ENCODE measurements at places on chromosomes 6 and 20.
A peak's percentile ranks its signal among the peaks of the same experiment; 100 is the strongest.

- DNase-seq: no peak
Observed at GRCh38 chr6:43768506-43768860, 1.5 kb upstream of the VEGFA start.

DNA sequence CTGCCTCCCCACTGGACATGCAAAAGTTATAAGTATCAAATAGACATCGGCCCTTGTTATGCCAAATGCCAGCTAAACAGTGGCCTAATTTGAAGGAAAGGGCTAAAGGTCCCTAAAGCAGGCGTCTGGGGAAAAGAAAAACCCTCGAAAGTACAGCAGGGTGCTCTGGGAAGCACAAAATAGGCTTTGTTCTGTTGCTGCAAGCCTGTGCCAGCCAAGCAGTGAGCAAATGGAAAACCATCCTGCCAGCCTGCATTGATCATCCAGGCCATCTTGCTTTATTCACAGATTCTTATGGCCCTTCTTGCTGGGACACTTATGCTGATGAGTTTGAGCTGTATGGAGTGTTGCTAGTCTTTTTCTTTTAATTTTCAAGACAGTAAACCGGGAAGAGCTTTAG lies 62.2 kb upstream of the PLEKHG1 start:
- no peak for DNase-seq

DNA sequence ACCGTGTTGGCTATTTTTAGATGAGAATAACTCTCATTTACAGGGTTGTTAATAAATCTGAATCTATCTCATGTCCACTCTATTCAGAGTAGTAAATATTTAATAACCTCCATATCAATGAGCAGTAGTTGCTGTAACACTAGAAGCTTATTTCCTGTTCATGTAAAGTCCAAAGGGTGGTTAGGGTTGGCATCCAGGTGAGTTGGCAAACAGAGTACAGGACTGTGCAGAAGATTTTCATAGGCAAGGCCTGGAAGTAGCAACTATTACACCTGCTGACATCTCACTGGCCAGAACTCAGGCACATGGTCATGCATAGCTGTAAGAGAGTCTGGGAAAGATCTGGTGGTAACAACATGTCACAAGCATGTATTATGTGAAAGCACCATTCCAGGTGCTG lies 147.5 kb downstream of the PHF3 start:
- DNase-seq: no peak

DNA sequence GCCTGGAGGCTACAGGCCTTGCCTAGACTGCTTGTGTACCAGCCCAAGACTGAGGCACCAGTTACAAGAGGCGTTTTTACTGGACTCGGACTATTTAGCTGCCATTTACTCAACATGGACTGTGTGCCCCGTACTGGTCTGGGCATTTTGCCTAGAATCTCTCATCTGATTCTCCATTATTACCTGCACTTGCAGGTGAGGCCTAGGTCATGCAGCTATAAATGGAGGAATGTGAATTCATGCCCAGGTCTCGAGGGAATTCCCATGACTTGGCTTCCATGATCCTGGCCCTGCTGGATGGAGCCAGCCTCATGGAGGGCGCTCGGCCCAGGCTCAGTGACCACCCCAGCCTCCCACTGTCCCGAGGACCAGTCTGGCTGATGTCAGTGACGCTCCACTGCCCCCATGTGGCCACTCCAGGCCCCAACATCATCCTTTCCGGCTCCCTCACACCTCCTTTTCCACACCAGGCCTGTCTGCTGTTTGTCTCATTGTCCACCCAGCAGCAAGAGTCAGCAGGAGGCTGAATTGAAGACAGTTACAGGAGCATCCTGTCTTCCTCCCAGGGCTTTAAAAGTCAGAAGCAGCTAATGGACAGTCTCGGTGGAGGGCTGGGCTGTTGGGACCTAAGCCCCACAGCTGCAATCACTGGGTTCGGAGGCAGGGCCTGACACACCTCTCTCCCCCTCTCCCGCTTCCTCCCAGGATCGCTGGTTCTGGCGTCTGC lies 8.7 kb downstream of the MMP24OS start:
- no peak for DNase-seq

GRCh38 chr6:45692021-45692420 lies 314.3 kb upstream of the SUPT3H start:
- DNase-seq: no peak

DNA sequence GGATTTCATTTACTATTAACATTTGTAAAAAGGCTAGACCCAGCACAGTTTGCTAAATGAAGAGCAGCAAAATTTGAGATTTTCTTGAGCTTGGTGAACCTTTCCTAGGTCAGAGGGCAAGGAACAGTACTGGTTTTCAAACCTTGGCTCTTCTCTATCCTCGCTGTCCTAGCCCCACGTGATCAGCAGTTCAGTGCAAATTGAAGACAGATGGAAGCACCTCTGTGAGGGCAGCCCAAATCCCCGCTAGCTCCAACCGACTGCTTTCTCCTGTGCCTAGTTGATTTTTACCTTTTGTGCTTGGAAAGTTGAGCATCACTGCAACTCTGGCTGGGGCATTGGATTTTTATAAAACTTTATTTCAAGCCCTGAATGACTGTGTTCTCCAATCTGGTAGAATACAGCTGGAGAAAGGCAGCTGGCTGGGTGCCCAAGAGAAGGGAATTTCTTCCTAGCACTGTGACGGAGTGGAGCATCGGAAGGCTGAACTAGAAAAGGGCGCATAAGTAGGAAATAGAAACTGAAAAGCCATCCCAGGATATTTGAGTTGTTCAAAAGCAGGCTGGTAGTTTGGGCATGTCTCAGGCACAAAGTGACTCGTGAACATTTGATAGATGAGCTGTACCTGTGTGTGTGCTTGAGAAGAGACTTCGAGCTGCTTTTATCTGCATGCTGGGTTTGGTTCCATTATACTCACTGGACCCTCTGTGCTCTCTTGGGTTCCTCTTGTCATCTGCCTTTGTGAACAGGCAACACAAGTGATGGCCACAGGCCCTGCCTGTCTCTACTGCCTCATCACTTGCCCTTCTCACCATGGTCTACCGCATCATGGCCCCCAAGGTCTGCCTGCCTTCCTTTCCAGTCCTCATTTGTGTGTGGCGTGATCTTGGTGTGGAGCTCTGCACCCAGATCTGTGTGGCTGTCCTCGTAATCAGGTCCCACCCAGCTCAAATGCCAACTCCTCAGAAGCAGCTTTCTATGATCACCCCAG lies 2.3 kb downstream of the RNF114 start:
- no peak for DNase-seq

- peak; percentile 35 for DNase-seq
Observed at GRCh38 chr6:145025488-145025887, 709.8 kb downstream of the EPM2A start.

DNA sequence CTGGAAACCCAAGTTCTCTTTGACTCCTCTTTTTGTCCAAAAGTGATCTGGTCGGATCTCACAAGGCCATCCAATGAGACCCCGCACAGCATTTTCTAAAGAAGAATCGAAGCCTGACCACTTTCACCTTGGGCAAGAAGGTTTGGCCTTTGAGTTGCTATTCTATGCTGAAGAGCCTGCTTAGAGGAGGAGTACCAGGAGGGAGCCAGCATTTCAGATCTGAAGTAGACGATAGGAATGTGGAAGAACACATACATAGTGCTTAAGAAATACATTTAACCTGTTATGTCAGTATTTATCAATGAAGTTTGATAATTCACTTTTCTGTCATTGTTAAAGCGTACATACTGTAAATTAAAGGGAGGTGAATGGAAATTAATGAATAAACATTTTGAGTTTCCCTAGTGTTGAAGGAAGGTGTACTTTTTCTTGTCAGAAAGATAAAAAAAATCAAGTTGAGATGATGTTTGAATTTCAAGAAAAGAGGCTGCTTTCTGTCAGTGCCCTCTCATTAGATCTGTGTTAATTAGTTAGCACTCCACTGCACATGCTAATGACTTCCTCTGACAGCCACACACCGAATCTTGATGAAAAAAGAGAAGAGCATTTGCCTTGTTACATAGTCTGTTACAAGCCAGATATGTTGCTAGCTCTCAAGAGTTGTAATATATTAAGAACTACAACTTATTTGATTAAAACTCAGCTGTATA lies 10.9 kb upstream of the TDRD6 start:
- DNase-seq: no peak

DNA sequence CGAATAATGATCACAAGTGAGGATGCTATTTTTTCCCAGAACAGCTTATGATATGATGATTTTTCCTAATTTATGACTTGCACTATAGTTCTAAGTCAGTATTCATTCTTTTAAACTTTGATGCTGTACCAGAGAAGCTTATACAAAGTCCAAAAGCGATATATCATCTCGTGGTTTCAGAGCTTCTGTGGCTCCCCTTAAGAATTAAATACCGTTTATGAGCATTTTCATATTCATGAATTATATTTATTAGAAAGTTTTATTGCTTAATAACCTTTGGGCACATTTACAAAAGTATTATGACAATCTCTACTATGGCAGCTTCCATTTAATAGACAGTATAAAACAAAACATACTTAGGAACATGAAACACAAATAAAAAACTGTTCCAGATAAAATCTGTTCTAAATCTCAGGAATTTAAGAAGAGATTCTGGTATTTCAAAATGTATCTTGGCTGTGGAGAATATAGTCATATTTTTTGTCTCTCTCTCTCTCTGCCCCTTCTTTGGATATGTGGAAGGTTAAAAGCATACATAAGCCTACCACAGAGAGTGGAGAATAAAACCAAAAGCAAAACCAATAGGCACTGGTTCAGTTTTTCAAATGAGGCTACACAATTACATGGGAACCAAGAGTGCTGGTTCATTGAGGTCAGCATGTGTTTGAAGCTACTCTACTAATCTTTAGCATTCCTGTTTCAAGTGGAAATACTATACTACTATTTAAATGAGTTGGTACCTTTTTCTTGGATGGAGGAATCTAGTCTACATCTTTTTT lies 884.5 kb upstream of the GJE1 start:
- DNase-seq: no peak

DNA sequence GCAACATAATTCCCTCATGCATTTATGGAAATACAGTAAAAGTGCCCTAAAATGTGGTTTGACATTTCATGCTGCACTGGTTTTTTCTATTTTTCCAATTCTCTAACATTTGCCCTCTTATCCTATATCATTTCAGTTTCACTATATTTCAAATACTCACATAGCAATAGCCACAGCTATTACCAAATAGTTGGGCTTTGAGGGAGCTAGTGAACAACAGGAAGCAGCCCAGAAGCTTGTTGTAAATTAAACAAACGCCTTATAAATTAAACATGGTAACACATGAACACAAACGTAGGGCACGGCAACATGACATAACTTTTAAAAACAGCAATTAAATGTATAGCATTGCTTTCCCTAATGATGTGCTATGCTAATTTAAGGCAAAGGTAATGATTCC lies 469.0 kb downstream of the CDC5L start:
- DNase-seq: no peak

- no peak for DNase-seq
Observed at GRCh38 chr6:85348643-85349042, 101.2 kb upstream of the NT5E start.

- DNase-seq: no peak
Observed at GRCh38 chr20:37921341-37921929, 18.5 kb downstream of the VSTM2L start.

GRCh38 chr6:15905488-15906419 lies 223.1 kb upstream of the MYLIP start:
- DNase-seq: no peak

Measured in NCI-H1092 (cell line).